Nucleus accumbens (tissue), 56 donors: ENCODE measurements at places on chromosomes 1 and 21.

DNA sequence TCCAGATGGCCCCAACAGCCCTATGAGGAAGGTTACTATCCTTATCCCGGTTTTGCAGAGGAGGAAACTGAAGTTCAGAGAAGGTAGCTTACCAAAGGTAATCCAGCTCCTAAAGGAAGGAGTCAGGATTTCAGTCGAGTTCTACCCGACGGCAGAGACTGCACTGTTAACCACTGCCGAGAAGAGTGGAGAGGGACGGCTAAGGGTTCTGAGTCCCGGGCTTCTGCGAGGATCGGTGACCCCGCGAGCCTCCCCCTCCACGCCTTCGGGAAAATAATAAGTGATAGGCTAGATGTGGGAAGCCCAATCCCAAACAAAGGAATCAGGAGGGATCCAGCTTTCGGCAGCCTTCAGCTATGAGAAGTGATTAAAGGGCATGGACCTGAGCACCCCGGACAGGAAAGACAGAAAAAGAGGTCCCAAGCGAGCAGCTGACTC lies 587 bp downstream of the TMEM53 start:
- DNase-seq, result no peak

DNA sequence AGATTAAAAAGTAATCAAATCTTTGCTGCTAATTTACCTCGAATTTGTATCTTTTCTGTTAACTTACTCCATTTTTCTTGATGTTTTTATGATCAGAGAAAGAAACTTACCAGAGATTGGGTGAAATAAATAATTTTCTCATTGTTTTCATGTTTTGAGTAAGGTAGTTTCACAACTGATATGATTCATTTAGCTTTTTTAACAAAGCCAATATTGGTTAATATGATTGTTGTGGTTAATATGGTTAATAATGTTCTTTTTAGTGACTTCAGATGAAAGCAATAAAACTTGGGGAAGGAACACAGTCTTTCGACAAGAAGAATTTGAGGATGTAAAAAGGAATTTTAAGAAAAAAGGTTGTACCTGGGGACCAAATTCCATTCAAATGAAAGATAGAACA lies 48.1 kb downstream of the MAP3K21 start:
- no peak for DNase-seq

DNA sequence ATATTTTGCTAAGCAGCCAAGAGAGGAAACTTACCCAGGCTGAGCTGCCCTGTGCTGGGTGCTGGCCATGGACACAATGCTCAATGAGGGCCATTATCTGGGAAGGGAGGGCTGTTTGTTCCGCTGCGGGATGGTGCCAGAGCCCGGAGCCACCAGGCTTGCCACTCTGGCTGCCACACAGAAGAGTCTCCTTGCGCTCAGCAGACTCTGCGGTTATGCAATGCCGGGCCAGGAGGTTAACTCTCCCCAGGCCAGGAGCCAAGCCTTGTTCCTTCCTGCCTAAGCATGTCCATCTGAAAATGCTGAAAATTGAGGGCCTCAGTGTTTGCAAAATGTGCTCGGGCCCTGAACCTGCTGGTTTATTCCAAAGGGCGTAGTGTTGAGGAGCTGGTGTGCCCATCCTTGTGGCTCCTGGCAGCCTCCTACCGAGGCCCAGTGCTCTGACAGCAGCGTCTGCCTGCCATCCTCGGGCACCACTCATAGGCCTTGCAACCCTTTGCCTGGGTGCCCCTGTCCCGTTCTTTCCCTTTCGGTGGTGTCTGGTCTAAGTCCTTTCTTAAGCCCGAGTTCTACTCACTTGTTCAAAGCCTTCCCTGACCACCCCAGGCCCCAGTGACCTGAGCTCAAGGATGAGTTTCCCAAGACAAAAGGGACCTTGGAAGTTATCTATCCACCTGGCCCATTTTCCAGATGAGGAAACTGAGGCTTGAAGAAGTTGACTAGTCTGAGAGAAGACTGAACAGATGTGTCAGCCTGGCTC lies 133.8 kb upstream of the EDN2 start:
- peak; percentile 29 for DNase-seq

GRCh38 chr21:41481191-41481590 lies 26.8 kb downstream of the TMPRSS2 start:
- no peak for DNase-seq

- no peak for DNase-seq
Observed at GRCh38 chr1:10679496-10680220, 116.8 kb downstream of the CASZ1 start.

- no peak for DNase-seq
Observed at GRCh38 chr21:25737421-25737820, 2.6 kb downstream of the GABPA start.

- DNase-seq, result no peak
Observed at GRCh38 chr1:113858418-113858817, 13.1 kb downstream of the PTPN22 start.
